ENCODE measurements at places on chromosomes 7 and 10. TPM values are rescaled to one million over a fixed set of nuclear protein-coding genes. Genes with fewer than 3 reads are reported as not detected.
A peak's percentile ranks its signal among the peaks of the same experiment; 100 is the strongest.

Gene CAMK2B
- not detected for total RNA-seq

Gene CALHM2
- 18.6 TPM for total RNA-seq

Gene COL28A1
- 0.33 TPM for total RNA-seq

Gene UTF1
- total RNA-seq: not detected

Gene TUBB8
- total RNA-seq: not detected

Gene KLHDC10
- 19.1 TPM for total RNA-seq

Gene AGAP5
- total RNA-seq: 13.2 TPM

- no peak for DNase-seq
These were observed 214.7 kb downstream of the WDR37 start for GRCh38 chr10:1270906-1271305.

DNA sequence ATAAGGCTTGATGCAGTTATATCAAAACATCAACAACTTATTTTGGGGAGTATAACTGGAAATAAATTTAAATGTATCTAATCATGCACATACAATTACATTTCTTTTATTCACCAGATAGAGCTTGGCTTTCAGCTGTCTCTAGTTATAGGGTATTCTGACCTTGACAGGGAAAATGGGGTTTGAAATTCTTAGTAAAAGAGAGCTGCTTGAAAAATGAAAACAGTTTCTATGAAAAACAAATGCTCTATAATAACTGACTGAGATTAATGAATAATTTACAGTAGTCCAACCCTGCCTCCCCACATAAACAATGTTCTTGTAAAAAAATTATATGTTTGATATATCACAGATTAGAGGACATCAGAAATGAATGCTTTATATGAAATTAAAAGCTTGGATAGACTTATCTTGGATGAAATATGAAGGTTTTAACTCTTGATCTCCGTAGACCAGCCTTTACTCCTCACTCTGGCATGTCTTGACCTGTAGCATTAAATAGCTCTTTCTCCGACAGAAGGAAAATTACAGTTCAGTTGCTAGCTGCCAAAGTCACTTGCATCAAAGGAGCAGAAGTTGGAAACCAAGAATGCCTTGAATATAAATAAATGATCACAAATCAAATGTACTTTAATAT, 32.1 kb downstream of the VWC2 start:
- no peak for DNase-seq

GRCh38 chr7:100065452-100066186, 15.9 kb downstream of the ZNF3 start:
- DNase-seq: no peak

GRCh38 chr10:110006358-110007160, 1.2 kb upstream of the ADD3 start:
- peak; percentile 1 for DNase-seq

DNA sequence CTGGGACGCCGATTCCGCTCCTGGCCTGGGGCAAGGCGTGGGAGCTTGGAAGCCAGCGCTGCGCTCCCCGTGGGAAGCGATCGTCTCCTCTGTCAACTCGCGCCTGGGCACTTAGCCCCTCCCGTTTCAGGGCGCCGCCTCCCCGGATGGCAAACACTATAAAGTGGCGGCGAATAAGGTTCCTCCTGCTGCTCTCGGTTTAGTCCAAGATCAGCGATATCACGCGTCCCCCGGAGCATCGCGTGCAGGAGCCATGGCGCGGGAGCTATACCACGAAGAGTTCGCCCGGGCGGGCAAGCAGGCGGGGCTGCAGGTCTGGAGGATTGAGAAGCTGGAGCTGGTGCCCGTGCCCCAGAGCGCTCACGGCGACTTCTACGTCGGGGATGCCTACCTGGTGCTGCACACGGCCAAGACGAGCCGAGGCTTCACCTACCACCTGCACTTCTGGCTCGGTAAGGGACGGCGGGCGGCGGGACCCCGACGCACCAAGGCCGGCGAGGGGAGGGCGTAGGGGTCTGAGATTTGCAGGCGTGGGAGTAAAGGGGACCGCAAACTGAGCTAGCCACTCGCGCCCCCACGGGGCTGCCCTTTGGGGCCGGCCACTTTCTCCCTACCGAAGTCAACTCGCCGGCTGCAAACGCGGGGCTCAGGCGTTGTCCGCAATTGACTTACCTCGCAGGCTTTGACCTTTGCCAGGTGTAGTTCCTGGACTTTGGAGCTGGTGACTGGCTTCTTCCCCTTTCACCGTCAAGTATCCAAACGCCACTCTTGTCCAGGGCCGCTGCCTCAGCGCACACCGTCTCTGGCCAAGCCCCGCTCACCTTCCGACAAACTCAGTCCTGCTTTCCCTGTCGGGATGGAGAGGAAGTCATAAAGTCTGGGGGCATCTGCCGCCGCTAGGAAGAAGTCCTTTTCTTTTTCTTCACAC, at the start of gene SCIN:
SCIN (plus strand) TSS at position 187 of the 928 bp plus-strand sequence; CDS start at position 254, 67 bp downstream.
- DNase-seq: no peak

DNA sequence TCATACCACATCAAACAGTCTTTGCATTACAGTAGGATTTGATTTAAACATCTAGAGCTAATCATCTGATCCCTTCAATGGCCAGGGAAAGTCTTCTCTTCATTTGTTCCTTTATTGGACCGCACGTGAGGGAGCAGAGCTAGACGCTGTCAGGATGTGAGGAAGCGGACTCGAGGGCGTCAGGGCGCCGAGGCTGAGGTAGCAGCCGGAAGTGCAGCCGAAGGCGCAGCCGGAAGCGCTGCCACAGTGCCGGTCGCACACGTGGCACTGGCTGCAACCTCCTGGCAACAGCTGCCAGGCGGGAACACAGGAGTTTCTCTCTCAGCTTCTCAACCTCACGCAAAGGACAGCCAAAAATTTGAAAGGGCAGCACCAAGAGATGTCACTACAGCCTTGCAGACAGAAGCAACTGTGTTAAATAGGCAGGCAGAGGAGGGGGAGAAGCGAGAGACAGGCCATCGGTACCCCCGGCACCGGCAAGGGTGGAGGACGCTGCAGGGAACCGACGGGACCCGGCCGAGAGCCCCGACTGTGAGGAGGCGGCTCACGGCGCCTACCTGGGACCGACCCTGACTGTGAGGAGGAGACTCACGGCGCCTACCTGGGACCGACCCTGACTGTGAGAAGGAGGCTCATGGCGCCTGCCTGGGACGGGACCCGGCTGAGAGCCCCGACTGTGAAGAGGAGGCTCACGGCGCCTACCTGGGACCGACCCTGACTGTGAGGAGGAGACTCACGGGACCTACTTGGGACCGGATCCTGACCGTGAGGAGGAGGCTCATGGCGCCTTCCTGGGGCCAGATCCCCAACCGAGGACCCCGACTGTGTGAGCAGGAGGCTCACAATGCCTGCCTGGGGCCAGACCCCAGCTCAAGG, 32.3 kb downstream of the VIPR2 start:
- no peak for DNase-seq

DNA sequence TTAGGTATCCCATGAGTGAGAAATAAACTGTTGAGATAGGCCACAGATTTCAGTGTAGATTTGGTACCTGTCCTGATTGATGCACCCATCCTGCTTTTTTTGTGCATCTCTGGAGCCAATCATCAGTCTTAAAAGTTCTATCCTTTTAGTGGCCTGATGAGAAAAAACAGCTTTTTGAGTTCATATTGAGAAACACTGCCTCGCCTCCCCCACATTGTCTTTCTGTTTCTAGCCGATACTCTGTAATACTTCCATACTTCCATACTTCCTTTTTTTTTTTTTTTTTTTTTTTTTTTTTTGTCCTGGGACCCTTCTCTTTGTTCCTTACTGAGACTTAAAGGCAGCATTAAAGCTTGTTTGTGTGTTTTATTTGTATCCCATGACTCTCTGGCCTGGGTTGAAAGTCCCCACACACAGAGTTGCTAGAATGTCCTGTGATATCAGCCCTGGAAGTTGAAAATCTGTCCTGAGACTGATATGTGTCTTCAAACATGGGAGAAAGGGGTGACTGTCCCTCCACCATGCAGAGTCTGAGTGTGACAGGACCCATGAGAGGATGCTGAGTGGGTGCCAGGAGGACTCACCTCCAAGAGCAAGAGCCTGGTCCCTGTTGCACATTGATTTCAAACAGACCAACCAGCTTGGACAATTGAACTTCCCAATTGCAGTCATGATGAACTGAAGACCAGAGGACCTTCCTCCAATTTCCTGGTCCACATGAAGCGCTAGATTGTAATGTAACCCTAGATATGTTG, 5.7 kb downstream of the ZNF22 start:
- no peak for DNase-seq

DNA sequence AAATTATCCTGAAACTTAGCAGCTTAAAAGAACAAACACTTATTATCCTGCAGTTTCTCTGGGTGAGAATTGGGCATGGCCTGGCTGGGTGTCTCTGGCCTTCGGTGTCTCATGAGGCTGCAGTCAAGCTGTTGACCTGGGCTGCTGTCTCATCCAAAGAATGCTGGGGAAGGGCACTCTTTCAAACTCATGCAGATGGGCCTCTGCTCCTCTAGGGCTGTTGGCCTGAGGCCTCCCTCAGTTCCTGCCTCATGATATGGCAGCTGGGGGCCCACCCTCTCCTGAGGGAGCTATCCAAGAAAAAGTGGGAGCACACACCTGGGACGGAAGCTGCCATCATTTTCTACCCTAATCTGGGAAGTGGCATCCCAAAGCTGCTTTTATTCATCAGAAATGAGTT, 43.6 kb downstream of the DRGX start:
- DNase-seq: no peak

- no peak for DNase-seq
These were observed 74.0 kb downstream of the TLL2 start for GRCh38 chr10:96439725-96440124.

GRCh38 chr10:124296121-124296812, 122.5 kb downstream of the OAT start:
- DNase-seq: no peak

GRCh38 chr10:16242859-16243613, 193.8 kb upstream of the PTER start:
- DNase-seq: no peak

GRCh38 chr10:75181073-75181472, 29.5 kb upstream of the VDAC2 start:
- DNase-seq: no peak

DNA sequence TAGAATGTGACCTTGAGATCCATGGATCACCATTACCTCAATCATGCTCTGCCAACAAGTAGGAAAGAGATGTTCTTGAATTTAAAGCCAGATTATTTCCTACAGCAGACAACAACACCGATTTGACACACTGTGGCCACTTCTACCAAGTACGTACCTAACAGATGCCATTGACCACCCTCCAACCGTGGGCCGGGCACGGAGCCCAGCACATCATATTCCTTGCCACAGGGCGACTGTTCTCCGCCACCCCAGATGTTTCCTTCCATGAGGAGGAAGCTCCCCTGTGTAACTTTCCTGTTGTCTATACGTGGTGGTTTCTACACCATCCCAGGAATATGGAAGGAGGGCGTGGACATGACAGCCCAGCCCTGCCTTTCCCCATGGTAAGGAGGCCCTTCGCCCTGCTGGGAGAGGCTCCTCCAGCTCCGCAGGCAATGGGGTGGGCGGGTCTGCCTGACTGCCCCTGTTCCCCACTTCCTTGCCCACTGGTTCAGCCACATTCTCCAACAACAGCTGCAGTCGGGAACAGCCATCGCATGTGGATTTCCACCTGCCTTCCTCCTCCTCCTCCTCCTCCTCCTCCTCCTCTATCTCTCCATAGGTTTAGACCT, 7.2 kb downstream of the CHST15 start:
- DNase-seq: no peak

GRCh38 chr7:47346377-47346914, 235.5 kb downstream of the TNS3 start:
- DNase-seq: no peak

- DNase-seq: no peak
These were observed 22.1 kb downstream of the GNA12 start for GRCh38 chr7:2821842-2822507.

GRCh38 chr10:61795551-61795950, 105.9 kb upstream of the ARID5B start:
- DNase-seq: no peak

DNA sequence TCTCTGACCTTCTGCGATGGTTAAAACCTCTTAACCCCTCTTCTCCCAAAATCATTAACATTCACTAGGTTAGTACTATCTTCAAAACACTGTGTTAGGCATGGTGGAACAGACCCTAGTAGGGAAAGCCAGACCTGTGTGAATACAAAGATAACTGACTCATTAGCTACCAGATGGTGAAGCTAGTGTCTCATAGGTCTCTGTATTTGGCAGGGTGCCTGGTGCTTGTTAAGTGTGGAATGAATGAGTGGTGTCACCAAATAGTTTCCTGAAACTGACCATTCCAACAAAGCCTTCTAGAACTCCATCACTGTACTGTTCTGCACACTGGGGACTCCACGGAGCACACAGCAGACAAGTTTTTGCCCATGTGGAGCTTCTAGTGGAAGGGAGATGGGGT, 27.7 kb upstream of the TM9SF3 start:
- no peak for DNase-seq

DNA sequence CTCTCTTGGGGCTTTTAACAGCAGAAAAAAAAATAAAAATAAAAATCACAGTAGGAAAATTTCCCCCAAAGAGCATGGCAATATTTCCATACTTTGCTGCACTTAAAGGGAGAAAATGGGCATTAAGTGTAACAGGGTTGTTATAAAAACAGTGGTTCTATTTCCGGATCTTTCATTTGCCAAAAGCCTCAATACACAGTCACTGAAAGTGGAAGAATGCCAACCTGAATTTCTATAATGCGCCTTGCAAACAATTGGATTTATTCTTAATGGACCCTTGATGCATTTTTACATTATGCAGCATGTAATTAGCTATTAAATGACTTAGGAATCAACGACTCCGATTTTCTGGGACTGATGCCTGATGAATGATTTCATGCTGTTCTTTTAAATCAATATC, 127.6 kb upstream of the NANOS1 start:
- DNase-seq: no peak

GRCh38 chr7:129611246-129612111, at the start of gene NRF1:
Gene NRF1 (plus strand): TSS chr7:129611720. CDS start chr7:129657352, 45,632 bp downstream.
- peak; percentile 91 for DNase-seq

DNA sequence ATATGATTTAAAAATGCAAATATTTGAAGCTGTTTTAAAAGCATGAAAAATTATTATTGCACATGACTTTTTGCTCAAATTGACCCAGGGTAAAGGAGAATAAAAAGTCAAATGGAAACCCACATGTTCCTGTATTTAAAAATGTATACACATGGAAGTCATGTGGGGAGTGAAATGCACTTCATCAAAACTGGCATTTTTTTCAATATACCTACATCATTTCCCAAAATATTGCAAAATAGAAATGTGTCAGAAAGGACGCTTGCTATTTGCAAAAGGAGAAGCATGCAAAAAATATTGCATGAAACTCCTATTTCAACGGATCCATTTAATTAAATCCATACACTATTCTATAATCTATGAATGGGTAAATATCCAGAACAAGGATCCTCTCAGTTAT, 117.0 kb downstream of the POU6F2 start:
- no peak for DNase-seq

DNA sequence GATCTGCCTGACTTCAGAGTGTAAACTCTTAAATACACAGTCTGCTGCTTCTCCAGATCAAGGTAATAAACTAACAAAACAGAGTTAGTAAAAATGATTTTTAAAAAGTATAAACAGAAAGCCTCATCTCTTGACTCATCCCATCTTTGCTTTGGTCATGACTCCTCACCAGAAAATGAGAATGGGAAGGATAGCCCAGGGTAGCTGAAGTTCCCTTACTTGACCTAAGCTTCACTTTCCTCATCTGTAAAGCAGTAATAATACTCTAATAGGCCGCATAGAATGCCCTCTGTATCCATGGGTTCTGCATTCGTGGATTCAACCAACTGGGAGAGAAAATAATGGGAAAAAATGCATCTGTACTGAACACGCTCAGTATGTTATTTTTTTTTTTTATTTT, 11.3 kb upstream of the SLC25A28 start:
- DNase-seq: no peak
